ENCODE measurements at places on chromosomes 11 and 22. TPM values are rescaled to one million over a fixed set of nuclear protein-coding genes. Genes with fewer than 3 reads are reported as not detected.

DNA sequence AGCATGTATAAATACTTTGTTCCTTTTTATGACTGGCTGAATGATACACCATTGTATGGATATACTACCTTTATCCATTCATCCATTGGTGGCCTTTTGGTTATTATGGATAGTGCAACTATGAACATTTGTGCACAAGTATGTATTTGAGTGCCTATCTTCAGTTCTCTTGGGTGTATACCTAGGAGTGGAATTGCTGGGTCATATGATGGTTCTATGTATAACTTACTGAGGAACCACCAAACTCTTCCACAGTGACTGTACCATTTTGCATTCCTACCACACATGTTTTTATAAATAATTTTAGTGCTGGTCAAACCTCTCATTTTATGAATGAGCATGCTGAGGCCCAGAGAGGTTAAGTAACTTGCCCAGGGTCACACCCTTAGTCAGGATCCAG, 3.8 kb upstream of the PATZ1 start:
- no peak overlapping the region for H3K27ac ChIP-seq
- DNase-seq: no peak
- no peak overlapping the region for H3K4me3 ChIP-seq
- H3K4me1 ChIP-seq: peaks cover 11% of the 10 kb centered on the region
- peaks cover 2% of the 10 kb centered on the region for H3K27me3 ChIP-seq
- H3K36me3 ChIP-seq: peaks cover under 1% of the 10 kb centered on the region

- no peaks in the 10 kb centered on the region for H3K36me3 ChIP-seq
- no peak overlapping the region for H3K27ac ChIP-seq
- no peak overlapping the region for H3K4me3 ChIP-seq
- H3K27me3 ChIP-seq: peaks cover 42% of the 10 kb centered on the region
Observed at GRCh38 chr11:62931499-62932278, 10.5 kb upstream of the CHRM1 start.

- no peak overlapping the region for H3K27ac ChIP-seq
- peaks cover 7% of the 10 kb centered on the region for H3K27me3 ChIP-seq
- no peak for DNase-seq
- H3K36me3 ChIP-seq: no peaks in the 10 kb centered on the region
- peaks cover 16% of the 10 kb centered on the region for H3K4me1 ChIP-seq
Observed at GRCh38 chr11:62502030-62502730, 44.4 kb downstream of the AHNAK start.

DNA sequence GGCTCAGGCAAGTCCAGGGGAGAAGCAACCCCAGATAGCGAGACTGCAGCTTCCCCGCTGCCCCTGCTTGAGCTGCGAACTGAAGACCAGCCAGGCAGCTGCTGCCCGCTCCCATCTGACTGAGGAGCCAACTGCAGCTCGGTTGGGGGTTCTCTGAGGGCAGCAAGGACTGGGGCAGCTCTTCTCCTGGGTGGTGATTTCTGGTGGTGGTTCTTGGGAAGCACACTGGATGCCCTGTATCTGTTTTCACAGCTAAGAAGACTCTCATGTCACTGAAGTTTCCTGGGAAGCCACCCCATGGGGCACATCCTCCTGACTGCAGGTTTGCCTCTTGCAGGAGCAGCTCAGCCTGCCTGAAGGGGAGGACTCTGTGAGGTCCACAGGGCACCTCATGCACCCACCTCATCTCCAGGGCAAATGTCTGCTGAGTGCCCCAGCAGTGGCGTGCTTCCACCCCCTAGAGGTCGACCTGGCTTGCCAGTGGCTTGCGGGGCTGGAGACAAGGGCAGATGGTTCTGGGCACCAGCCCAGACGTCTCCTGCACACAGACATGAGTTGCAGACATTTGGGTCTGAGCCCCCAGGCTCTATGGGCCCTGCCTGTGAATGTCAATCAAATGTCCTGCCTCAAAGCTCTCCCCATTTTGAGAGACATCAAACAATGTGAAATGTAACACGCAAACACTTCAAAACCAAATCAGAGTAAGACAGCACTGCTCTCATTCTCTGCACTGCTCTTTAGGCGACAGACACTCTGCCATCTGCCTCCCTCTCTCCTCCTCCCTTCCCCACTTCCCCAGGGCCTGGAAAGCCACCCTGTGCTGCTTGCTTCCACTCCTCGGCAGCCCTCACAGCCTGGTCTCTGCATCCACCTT, 800.9 kb downstream of the BRD1 start:
- no peak overlapping the region for H3K27ac ChIP-seq
- no peaks in the 10 kb centered on the region for H3K36me3 ChIP-seq
- no peaks in the 10 kb centered on the region for H3K27me3 ChIP-seq
- no peak overlapping the region for H3K4me3 ChIP-seq
- no peak for DNase-seq

DNA sequence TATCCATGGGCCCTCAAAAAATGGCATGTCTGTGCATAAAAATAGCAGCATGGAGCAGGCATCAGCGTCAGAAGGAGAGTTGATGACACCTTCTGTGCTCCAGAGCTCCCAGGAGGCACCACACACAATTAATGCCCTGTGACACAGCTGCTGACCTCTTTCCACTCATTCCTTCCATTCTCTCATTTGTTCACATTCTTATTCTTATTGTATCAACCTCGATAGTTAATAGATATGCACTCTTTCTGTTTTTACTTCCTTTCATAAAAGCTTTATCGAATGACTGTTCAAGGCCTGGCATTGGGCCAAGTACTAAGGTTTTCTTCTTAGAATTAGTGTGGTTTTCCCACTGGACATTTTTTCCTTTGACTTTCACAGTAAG, 266.0 kb upstream of the MTNR1B start:
- no peaks in the 10 kb centered on the region for H3K36me3 ChIP-seq
- H3K27ac ChIP-seq: no peak overlapping the region
- no peaks in the 10 kb centered on the region for H3K27me3 ChIP-seq
- no peak for DNase-seq
- no peaks in the 10 kb centered on the region for H3K4me1 ChIP-seq

DNA sequence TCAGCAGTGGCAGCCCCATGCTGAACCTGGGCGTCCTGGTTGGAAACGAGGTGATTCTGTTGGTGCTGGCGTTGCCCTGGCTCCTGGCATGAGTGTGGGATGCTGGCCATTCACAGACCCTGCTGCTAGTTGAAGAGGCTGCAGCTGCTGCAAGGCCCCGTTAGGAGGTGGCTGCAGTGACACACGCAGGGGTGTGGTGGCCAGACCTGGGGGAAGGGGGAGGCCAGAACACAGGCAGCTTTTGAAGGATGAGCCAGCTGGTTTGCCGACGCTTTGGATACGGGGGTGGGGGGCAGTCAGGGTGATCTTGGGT, 77.2 kb downstream of the MORC2 start:
- no peaks in the 10 kb centered on the region for H3K36me3 ChIP-seq
- no peak overlapping the region for H3K27ac ChIP-seq
- DNase-seq: no peak

DNA sequence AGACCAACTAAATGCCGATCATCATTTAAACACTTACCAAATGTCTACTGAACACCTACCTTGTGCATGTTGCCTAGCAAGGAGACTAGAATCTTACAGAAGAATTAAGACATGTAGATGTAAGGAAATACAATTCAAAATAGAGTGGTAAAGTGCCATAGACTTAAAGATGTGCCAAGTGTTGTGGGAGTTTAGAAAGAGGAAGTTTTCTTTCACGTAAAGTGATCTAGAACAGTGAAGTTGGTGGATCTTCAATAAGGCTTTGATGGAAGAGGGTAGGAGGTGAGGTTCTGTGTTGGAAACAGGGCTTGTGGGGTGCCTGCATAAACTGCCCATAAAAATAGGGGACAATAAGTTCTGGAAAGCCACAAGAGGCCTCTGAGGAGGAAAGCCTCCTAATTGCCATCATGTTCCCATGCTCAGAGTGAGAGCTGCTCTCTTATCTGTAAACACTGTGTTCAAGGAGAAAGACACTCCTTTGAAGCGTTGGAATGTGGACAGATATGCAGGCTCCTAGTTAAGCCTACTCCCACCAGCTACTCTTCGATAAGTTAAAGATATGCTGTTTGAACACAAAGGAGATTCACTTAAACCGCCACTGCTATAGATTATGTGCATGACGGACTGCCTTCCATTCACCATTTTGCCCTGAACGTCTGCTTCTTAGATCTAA, 66.7 kb downstream of the HSD17B12 start:
- no peaks in the 10 kb centered on the region for H3K27me3 ChIP-seq
- no peak for DNase-seq
- H3K4me3 ChIP-seq: no peak overlapping the region
- H3K27ac ChIP-seq: no peak overlapping the region

DNA sequence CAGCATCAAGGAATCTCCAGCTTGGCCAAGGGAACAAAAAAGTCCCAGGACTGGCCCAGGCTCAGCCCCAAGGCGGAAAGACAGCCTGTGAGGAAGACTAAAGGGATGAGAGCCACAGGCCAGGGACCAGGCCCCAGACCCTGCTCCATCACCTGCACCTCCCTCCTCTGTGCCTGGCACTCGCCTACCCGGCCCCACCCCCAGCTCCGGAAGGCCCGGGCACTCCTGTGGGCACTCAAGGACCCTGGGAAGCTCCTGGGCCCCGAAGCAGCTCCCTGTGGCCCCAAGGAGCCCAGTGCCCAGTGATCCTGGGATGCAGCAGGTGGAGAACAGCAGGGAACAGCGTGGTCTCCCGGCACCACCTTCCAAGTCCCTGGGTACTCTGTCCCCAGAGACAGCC, 18.2 kb downstream of the ELFN2 start:
- no peaks in the 10 kb centered on the region for H3K36me3 ChIP-seq
- no peak overlapping the region for H3K4me3 ChIP-seq

PGR gene
- total RNA-seq: not detected

Measured in activated CD4-positive, alpha-beta memory T cell treated with anti-CD3 and anti-CD28 coated beads, Interleukin-2, amount 10 ng/mL, durations not matched to agents 7 days and 5 days (primary cell).